ENCODE measurements at places on chromosomes 11 and 22. TPM values are rescaled to one million over a fixed set of nuclear protein-coding genes. Genes with fewer than 3 reads are reported as not detected.

The DMC1 gene
- 4.0 TPM for total RNA-seq

The APOL5 gene
- not detected for total RNA-seq

The SLC22A9 gene
- not detected for total RNA-seq

The ZP1 gene
- total RNA-seq, result under 0.01 TPM

The MAPK12 gene
- 30.1 TPM for total RNA-seq

The IGSF9B gene
- total RNA-seq, result 0.26 TPM

The SERPING1 gene
- total RNA-seq, result 17.2 TPM

The SHANK2 gene
- 1.3 TPM for total RNA-seq

The OR6Q1 gene
- total RNA-seq, result not detected

The NRGN gene
- not detected for total RNA-seq

The NXPE2 gene
- total RNA-seq, result not detected

The SLC17A6 gene
- total RNA-seq, result not detected
